ENCODE measurements at places on chromosomes 6 and 20. TPM values are rescaled to one million over a fixed set of nuclear protein-coding genes. Genes with fewer than 3 reads are reported as not detected.
A peak's percentile ranks its signal among the peaks of the same experiment; 100 is the strongest.

SLC22A7 gene
- not detected for total RNA-seq

C6orf141 gene
- 1.0 TPM for total RNA-seq

KCNK5 gene
- 16.5 TPM for total RNA-seq

DNA sequence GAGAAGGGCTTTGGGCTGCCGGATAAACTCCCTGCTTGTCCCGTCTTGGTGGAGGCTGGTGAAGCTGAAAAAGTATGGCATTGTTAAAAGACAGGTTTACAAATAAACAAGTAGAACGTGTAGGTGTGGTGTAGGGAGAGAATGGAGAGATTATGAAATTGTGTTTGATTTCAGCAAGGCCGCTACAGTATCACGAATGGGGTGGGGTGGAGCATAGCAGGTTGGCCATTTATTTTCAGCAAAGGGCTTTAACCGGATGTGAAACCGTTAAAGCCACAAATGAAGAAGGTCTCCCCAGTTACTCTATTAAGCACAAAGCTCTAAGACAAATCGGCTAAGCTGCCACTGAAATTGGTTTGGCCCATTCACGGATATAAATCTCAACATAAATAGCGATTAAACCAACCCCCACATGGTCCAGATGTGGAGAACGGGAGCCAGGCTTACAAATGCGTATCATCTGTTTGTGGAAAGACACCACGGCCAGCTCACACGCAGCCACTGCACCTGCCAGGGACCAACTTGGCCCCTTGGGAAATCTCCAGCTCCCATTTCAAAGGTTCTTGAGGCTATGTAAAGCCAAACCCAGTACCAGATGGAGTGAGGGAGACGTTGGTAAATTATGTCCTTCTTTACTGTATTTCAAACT lies 94.0 kb downstream of the ZMYND8 start:
- DNase-seq = no peak

DNA sequence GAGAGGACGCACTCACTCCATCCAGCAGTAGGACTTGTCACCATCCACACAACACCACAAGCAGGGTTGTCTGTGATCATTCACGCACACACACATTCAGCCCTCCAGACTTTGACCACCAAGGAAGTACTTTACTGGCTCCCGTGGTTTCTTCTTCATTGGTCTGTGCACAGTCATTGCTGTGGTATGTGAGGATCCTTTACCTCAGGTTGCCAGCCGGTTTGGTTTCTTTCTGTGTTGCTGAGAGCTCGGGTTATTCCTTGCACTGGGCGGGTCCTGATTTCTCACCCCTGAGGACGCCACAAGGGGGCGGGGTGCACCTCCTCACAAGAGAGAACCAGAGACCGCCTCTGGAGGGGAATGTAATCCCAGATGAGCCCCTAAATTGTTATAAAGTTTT lies 11.2 kb downstream of the SLC35A1 start:
- peak; percentile 33 for DNase-seq

- no peak for DNase-seq
These were observed 31.2 kb downstream of the TTLL9 start for GRCh38 chr20:31901615-31902014.

DNA sequence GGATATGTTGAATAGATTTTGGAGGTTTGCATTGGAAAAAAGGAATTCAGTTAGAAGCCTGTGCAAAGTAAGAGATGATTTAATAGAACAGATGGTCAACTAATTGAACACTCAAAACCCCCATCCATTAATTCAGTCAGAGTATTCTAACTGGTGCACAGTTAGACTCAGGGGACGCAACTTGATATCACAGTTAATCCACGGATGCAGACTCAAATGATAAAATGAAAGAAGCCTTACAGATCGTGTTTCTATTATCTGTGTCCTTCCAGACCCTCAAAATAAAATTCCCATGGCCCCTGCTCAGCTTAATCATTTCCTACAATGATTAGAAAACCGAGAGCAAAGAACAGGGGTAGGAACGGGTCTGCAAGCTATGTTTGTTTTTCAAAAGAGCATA lies 45.4 kb upstream of the DTNBP1 start:
- no peak for DNase-seq

Measured in activated CD4-positive, alpha-beta memory T cell treated with anti-CD3 and anti-CD28 coated beads for 36 hours (primary cell).